Glutamatergic neuron (in vitro differentiated cells): ENCODE measurements at places on chromosomes 12 and 14.

GRCh38 chr12:109880938-109881337 is 597 bp upstream of the GLTP start:
- no peak for DNase-seq

DNA sequence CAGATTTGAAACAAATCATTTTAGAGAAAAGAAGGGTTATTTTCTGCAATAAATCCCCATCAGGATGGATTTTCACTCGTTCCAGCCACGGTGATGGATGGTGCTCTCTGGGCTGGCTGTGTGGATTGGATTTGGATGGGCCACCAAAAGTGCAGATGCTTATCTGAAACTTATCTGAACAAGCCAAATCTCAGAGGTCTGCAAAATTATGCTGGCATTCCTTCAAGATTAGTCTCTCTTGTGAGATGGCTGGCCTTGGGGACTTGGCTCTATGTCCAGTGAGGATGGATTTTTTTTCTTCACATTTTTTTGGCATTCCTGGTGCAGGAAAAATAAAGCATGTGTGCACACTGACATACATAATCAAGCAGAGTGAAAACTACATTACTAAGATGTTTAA is 341.9 kb downstream of the GXYLT1 start:
- DNase-seq = no peak

GRCh38 chr12:5988088-5988487 is 43.0 kb upstream of the ANO2 start:
- no peak for DNase-seq

DNA sequence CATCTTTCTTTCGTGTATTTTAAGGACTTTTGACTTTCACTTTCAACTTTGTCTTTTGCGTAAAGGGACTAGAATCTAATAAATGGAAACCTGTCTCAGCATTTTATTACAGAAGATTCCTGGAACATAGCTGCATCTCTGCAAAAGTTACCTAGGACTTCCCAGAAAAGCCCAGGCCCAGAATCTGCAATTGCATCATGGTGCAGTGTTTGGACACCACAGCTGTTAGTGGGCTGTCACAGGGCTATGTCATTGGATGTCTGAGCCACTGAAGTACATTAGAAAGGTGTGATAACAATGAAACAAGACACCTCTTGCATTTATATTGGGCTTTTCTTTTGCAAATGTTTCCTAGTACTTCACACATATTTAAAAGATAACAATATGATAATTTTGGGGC is 199.9 kb upstream of the IGF1 start:
- DNase-seq = no peak

DNA sequence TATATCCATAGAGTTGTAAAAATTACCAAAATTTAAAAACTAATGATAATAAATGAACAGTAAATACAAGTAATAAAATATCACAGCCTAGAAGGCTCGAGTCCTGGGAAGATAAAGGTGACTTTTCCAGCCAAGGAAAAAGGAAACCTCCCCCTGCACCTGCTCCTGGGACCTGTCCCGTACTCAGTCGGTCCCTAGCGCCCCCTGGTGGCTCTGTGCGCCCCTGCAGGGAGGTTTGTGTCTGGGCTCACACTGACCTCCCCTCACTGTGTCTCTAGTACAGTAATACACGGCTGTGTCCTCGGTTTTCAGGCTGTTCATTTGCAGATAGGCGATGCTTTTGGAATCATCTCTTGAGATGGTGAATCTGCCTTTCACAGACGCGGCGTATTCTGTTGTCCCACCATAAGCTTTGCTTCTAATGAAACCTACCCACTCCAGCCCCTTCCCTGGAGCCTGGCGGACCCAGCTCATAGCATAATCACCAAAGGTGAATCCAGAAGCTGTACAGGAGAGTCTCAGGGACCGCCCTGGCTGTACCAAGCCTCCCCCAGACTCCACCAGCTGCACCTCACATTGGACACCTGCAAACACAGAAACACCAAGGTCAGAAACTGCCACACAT is 1030.4 kb downstream of the TMEM121 start:
- DNase-seq = no peak

- DNase-seq = no peak
These were observed 1203.5 kb upstream of the TMEM132C start for GRCh38 chr12:127063339-127064072.

DNA sequence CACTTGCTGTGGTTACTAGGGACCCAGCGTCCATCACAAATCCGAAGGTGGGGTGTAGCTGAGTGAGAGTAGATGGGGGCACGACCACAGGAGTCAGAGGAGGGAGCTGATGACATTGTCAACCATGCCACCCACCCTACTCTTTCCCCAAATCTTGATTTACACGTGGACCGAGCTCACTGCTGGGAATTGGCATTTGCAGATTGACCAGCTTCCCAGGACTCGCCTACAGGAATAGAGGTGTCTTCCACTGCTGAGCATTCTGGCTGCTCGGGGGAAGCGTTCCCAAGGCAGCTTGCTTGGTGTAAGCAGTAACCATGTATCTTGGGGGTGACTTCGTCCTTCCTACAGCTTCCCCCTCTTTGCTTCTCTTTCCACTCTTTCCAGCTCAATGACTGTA is 353 bp upstream of the PTPRR start:
- no peak for DNase-seq

- no peak for DNase-seq
These were observed 6.4 kb downstream of the EDDM3A start for GRCh38 chr14:20751963-20752562.

DNA sequence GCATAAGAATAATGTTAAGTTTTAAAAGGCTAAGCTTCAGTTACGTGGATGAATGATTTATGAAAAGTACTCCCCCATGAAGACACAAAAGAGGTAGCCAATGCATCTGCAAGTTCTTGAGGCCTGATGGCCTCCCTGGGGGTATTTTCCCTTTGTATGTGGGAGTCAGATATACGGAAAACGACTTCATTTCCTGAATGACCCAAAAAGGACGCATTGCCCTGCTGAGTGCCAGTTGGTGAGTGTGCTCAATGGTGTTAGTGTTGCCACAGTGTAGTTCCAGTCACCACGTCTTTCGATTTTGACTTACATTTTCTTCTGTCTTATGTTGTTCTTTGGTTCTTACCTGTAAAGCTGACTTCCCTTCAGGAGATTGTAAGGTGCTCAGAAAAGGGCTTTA is 8.0 kb downstream of the ETV6 start:
- no peak for DNase-seq

DNA sequence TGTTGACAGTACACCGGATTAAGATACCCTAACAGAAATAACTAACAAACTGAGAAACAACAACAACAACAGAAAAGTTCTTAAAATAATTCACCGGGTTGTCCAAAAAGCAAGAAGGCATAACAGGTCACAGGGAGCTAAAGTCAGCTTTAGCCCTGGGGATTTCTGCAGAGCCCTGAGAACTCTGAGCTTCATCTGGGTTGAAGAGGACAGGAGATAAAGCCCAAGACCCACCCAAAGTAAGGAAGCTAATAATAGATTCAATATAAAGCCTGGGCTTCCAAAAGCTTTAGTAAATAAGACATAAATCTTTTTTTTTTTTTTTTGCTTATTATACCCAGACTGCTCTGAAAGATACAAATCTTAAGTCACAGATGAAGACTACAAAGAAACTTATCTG is 44.1 kb upstream of the MTERF2 start:
- no peak for DNase-seq

GRCh38 chr14:56181681-56182085 is 63.5 kb downstream of the PELI2 start:
- DNase-seq = no peak

DNA sequence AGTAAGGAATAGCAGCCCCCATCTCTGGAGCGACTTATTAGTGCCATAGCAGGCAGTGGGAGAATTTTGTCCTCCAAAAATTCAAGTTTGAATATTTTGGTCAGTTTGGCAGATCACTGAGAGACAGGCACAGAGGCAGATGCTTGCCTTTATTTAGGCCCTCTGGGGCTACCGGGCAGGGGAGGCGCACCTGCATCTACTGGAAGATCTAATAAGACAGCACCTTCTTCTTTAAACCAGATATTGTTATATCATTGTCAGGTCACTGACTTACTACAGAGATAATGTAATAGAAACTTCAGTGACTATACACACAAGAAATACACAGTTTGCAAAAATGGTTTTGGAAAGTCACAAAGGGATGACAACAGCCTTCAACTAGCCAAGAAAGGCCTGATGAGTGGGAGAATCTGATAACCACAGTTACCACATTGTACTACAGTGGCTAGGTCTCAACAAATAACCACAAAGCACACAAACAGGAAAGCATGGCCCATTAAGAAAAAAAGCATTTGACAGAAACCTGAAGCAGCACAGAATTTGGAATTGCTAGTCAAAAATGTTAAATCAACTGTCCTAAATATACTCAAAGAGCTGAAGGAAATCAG is 56.8 kb downstream of the CDK17 start:
- DNase-seq = no peak

- peak; percentile 84 for DNase-seq
These were observed 28.1 kb downstream of the TRPV4 start for GRCh38 chr12:109804820-109805761.

DNA sequence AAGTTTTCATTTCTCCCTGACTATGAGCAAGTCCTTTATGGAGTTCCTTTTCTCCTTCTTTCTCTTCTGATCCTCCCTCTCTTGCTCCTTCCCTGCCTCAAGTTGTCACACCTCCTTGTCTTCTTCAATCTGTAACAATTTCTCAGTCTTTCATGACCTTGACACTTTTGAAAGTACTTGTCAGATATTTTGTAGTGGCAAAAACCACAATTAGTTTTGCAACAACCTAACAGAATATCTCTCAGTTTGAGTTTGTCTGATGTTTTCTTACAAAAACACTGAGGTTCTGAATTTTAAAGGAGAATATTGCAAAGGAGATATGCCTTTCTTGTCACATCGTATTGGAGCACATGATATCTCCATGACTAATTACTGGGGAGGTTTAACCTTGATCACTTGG is 4.1 kb upstream of the CRADD start:
- no peak for DNase-seq

- DNase-seq = no peak
These were observed 23.8 kb downstream of the HSPB8 start for GRCh38 chr12:119202544-119202943.

DNA sequence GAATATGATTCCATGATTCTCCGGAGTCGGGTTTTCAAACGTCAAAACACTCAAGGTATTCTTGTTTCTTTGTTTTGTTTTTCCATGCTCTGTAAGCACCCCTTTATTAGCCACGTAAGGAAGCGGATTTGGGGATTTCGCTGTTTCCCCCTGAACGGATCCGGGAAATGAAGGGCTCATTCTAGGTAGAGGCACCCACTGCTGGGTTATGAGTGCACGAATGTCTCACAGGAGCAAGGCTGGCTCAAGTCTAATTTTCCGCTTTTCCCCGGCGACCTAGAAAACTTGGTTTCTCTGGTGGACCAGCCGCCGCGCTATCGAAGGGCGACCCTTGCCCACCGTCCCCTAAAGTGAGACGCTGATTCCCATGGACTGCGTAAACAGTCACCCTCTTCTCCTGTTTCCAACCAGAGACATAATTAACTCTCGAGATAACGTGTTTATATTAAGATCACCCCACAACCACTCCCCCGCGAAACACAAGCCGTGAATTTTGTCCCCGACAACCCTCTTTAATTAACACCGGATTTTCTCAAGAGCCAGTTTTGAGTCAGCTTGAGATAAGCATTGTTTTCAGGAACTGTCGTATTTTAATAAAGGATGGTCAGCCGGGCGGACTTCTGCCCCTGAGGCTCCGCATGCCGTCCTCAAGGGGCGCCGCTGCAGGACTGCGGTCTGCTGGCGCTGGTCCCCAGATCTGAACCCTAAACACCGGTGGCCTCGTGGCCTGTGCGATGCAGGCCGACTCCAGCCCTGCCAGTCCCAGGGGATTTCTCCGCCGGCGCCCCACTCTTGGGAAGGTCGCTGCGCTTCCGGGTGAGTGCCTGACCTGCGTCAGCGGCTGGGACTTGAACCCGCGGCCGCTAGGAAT is 515 bp upstream of the ABCC9 start:
- peak; percentile 67 for DNase-seq

GRCh38 chr12:73180734-73181133 is 908.6 kb downstream of the TRHDE start:
- no peak for DNase-seq
